ENCODE measurements at places on chromosomes 16 and 17.

GRCh38 chr17:71402661-71403141, 718.1 kb upstream of the SOX9 start:
- DNase-seq = no peak

- DNase-seq = peak; percentile 75
These were observed 102.4 kb downstream of the CCT6B start for GRCh38 chr17:34858591-34859565.

DNA sequence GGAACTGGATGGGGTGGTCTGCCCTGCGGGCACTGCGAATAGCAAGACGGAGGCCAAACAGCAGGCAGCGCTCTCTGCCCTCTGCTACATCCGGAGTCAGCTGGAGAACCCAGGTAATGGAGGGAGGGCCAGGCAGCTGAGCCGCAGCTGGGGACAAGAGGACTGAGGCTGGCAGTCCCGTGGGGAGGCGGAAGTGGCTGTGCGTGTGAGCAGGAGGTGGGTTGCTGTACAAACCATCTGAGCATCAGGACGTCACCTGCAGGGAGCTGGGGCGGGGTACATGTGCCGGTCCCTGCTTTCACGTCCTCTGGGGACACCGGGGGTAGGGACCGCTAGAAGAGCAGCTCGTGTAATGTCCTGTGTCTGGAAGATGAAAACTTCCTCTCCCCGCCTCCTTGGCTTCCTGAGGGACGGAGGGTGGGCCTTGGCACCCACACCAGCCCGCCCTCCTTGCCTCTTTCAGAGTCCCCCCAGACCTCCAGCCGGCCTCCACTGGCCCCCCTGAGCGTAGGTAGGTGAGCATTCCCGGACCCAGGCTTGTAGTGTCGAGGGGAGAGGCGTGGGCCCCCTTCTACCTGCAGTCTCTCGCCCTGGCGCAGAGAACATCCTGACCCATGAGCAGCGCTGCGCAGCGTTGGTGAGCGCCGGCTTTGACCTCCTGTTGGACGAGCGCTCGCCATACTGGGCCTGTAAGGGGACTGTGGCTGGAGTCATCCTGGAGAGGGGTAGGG, 3.7 kb downstream of the ADAD2 start:
- no peak for DNase-seq

GRCh38 chr17:79791735-79792161, 5.1 kb downstream of the CBX8 start:
- DNase-seq = no peak

GRCh38 chr17:51778842-51779241, 379.7 kb downstream of the CA10 start:
- no peak for DNase-seq
